ENCODE measurements at places on chromosomes 2 and 18. TPM values are rescaled to one million over a fixed set of nuclear protein-coding genes. Genes with fewer than 3 reads are reported as not detected.

DNA sequence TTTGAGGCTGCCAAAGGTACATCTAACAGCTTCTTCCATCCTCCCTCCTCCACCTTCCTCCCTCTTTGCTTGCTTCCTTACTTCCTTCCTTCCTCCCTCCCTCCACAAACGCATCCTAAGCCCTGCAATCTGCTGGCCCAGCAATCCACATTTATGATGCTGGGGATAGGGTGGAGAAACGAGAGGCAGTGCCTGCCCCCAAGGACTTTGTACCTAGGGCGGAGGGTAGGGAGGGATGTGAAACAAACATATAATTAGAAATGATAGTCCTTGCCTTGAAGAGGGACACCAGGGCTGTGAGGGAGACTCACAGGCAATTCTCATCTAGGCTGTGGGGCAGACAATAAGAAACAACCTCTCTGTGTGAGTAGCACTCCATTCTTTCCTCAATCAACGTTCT, 188.3 kb downstream of the ANKRD30B start:
- DNase-seq, result no peak

SERPINB10 gene
- total RNA-seq, result not detected

LBH gene
- total RNA-seq, result 34.7 TPM

- DNase-seq, result no peak
Measured at GRCh38 chr18:29218091-29218490, 1041.2 kb upstream of the CDH2 start.

DNA sequence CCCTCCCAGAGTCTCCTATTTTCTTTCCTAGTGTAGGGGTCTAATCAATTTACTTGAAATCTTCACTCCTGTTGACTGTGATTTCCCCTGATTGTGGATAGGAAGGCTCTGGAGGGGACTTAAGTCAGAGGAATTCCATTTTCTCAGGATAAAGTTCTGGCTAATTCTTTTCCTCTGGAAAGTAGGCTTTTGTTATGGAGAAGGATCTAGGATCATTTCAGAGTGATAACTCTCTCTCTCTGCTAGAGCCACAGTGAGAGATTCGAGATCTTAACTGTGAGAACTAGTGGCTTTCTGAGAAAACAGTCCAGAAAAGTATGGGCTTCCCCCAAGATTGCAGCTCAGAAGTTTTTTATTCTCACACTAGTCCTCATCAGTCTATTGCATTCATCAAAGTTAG, 163.9 kb upstream of the TFPI start:
- no peak for DNase-seq

CCDC121 gene
- 1.9 TPM for total RNA-seq

GRCh38 chr2:10498525-10499274, 50.6 kb upstream of the ODC1 start:
- no peak for DNase-seq

ANKRD53 gene
- total RNA-seq, result 0.39 TPM

GRCh38 chr2:150480241-150480640, 7.2 kb downstream of the RND3 start:
- DNase-seq, result no peak

KCNE4 gene
- not detected for total RNA-seq

GRCh38 chr2:223894968-223895367, 50.2 kb downstream of the WDFY1 start:
- no peak for DNase-seq

NEMP2 gene
- 6.0 TPM for total RNA-seq

DNA sequence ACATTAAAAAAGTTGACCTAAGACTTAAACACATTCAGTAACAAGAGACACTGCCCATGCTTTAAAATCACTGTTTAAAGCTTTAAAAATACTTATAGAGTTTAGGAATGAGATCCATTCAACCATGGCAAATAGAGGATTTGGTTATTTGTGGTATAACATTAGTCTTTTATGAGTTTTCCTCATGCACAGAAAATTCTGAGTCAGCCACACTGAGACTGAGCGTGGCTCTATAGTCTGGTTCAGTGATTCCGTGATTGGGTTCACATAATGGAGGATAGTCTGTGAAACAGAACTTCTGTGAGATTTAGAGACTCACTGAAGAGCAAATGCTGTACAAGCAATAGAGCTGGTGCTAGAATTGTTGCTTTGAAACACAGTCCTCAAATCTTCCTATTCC, 1502.4 kb upstream of the PIK3C3 start:
- no peak for DNase-seq

- no peak for DNase-seq
Measured at GRCh38 chr2:168453404-168453803, 2.7 kb upstream of the CERS6 start.

EPAS1 gene
- 4.7 TPM for total RNA-seq

Data from WTC11 (cell line).